ENCODE measurements at places on chromosomes 5 and 9.

DNA sequence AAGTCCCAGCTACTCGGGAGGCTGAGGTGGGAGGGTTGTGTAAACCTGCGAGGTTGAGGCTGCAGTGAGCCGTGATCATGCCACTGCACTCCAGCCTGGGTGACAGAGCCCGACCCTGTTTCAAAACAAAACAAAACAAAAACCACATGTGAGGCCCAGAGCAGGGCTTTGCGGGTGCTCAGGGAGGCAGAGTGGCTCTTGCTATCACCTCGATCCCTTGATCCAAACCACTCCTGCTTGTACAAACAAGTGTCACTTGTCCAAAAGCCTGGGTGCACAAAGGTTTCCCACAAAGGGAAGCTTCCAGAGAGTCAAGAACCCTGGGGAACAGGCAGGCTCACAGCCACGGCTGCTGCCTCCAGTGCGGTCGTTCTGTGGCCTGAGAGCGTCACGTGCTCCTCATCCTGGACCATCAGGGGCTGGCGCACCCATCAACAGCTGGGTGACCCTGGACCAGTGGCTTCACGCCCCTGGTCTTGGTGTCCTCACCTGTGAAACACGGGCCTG lies 162.7 kb downstream of the C9orf50 start:
- DNase-seq: no peak

- DNase-seq: no peak
These were observed 5.1 kb upstream of the ANXA2R start for GRCh38 chr5:43045236-43045635.

GRCh38 chr9:133137451-133138231 lies 16.6 kb upstream of the RALGDS start:
- DNase-seq: no peak

- no peak for DNase-seq
These were observed 62.9 kb downstream of the TMEM232 start for GRCh38 chr5:110663525-110663924.

DNA sequence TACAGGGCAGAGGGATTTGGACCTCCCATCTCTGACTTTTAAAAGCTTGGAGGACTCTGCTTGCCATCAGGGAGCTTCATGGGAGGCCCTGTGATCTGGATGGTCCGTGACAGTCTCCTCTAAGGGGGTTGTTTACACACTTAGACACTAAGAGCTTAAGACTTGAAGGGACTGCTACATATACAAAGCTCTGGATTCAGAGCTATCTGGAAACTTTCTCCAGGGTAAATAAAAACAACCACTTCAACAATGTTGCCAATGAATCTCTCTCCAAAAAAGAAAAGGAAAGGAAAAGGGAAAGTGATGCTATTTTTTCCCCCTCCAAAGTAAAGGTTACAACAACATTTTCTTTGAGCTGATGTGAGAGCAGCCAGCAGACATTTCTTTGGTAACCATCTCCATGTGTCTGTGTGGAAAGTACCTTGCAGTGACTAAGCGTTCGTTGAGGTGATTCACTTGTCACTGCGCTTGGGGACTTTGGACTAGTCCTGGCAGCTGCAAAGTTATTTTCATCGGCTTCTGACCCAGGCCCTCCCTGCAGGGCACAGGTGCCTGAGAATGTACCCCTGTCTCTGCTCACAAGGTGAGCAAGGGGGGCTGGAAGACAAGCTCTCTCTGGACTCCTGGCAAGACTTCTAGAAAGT lies 262.1 kb upstream of the KLF4 start:
- no peak for DNase-seq

Measured in thymus (tissue), 14 donors.